Cortex of kidney (tissue), 1 donor: ENCODE measurements at places on chromosomes 5 and 9.

DNA sequence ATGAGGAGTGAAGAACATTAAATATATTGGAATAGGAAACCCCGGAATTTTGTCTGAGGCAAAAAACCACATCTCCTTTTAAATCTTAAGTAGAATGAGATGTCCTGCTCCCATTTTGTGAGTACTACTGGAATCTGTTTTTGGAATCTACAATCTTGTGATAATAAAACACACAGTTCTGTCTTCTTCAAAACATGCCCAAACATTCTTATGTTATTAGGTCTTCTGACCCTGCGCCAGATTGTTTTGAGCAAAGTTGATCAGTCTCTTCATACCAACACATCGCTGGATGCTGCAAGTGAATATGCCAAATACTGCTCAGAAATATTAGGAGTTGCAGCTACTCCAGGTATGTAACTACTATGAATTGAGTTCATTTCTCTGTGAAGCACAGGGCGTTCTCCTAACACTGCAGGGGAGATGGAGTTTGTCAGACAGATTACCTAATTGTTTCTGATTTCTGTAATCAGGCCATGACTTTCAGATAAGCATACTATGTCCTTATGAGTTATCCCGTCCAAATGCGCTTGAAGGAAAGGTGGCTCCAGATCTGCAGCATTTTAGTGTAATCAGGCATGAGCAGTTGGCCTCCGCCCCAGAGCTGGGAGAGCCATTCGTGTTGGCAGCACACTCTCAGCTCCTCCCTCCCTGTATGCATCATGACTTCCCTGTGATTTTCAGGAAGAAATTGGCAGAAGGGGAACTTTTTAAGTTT is 88.0 kb downstream of the NLN start:
- DNase-seq: no peak

DNA sequence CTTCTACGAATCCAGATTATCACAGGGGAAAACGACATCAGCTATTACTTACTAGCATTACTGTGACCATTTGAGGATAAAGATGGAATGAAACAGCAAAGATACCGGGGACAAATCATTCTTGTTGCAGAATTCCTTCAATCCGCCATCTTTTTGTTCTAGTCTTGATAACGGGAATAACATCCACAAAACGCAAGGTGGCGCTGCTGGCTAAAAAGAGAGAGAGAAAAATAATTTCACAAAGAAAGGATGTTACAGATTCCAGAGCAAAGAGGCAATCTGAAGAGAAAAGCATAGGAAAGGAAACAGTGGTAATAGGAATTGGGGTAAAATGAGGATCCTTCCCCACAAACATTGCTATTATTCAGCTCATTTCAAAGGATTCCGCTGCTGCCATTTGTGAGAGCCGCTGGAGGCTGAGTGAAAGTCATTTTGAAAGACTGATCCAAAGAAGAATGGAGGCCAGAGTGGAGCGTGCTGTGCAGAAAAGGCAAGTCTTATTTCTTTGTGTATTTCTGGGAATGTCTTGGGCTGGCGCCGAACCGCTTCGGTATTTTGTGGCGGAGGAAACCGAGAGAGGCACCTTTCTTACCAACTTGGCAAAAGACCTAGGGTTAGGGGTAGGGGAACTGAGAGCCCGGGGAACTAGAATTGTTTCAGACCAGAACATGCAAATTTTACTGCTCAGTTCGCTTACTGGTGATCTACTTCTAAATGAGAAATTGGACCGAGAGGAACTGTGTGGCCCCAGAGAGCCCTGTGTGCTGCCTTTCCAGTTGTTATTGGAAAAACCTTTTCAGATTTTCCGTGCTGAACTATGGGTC is at the start of gene PCDHB7:
TSS of gene PCDHB7 (plus strand) at position 264 of the 824 bp plus-strand sequence. CDS start at position 456, 192 bp downstream.
- no peak for DNase-seq

DNA sequence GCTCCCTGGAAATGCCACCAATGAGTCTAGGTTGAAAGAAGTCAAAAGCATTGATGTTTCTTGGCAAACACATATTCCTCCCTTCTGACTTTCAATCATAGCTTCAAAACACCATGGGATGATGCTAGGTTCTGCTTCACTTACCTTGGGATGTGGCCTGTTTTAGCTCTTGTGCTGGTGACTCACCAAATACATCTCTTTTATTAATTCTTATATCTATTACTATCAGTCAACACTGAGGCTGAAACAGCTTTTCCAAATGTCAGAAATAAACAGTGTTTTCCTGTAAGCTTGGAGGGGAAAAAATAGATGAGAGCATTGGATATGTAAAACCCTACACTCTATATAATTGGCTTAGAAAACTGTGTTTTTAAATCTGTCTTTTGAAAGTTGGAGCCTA is 245.4 kb upstream of the NREP start:
- no peak for DNase-seq

DNA sequence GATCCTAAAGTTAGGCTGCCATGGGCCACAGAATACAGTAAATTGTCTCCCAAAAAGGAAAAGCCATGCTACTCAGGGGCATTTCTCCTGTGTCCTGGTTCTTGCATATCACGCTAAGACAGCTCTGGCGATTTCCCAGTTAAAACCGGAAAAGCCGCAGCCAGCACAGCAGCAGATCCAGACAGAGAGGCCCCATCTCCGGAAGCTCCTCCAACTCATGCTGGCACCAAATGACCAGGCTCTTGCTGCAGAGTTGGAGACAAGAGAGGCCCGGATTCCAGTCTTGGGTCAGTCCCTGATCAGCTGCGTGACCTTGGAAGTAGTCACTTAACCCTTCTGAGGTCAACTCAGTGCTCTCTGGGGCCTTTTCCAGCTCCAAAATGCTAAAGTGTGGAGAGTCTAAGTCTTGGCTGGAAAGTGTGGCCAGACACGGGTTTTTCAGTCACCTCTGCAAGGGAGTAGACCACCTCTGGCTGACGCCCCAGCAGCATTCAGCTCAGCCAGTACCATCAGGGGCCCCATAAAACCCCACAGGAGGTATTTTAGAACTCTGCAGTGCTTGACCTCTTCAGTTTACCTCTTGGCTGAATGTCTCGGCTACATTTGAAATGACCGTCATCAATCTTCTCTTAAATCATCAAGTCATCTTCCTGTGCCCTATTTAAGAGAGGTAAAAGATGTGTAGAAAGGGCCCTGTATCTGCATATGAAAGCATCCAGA is 16.2 kb downstream of the GDNF start:
- DNase-seq: no peak

- DNase-seq: no peak
Observed at GRCh38 chr5:88090506-88090905, 178.1 kb downstream of the TMEM161B start.

DNA sequence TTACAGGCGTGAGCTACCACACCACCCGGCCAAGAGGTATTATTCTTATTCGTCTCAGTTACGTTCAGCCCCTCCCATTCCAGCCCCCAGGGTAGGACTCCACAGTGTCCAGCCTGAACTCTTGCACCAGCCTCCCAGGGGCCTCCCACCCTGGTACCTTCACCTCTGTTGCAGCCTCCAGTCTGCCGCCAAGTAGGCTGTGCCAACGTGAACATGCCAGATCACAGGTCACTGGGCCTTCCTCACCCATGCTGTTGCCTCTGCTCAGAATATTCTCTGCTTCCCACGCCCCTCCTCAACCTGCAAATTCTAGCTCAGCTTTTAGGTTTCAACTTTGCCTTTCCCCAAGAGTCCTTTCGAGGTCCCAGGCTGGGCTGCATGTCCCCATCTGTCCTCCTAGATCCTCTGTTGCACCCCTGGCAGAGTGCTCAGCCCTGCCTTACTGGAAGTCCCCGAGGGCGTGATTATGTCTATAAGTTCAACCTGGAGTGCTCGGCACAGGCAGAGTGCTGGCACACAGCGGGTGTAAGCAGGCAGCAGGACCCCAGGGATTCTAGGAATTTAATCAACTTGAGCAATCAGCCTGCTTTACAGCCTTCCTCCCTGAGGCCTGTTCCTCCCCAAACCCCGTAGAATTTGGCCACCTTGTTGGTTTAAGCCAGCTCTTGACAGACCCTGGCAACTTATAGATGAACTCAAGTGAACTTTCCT is 13.1 kb upstream of the STXBP1 start:
- DNase-seq: no peak

DNA sequence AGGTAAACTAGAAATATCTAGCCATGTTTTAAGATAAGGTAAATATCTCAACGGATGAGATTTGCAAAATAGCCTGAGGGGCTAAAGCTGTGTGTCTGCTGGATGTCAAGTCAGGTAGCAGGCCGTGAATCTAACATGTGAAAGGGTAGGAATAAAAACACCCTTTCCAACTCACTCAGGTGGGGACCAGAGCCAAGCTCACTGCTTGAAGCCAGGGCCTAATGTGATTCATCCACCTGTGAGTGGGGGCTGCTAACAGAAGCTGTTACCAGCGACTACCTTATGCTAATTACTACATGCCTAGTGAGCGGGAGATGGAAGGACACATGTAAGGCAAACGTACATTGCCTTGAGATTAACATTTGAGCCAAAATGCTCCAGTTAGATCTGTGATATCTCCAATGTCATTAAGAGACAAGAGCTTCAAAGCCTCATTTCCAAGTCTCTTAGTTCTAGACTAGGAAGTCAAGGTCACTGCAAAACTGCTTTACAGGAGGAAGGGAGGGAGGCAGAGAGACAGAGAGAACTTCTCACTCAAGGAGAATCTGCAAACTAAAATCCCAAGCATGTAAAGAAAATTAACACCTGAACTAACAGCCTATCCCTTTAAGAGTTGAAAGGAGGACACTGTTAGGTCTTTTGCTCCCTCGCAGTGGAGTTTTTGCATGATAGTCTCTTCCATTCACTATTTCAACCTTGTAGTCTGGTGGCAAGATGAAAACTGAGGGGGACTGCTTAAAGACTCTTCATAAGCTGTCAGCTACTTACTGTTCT is 141.6 kb upstream of the RPS23 start:
- no peak for DNase-seq

- DNase-seq: no peak
Observed at GRCh38 chr9:121815546-121816448, 164.4 kb downstream of the DAB2IP start.

GRCh38 chr9:30732060-30732459 is 1652.4 kb upstream of the ACO1 start:
- DNase-seq: no peak

- DNase-seq: no peak
Observed at GRCh38 chr5:176647843-176648473, 674 bp downstream of the TSPAN17 start.

GRCh38 chr5:89302102-89302891 is 419.3 kb upstream of the MEF2C start:
- DNase-seq: no peak

DNA sequence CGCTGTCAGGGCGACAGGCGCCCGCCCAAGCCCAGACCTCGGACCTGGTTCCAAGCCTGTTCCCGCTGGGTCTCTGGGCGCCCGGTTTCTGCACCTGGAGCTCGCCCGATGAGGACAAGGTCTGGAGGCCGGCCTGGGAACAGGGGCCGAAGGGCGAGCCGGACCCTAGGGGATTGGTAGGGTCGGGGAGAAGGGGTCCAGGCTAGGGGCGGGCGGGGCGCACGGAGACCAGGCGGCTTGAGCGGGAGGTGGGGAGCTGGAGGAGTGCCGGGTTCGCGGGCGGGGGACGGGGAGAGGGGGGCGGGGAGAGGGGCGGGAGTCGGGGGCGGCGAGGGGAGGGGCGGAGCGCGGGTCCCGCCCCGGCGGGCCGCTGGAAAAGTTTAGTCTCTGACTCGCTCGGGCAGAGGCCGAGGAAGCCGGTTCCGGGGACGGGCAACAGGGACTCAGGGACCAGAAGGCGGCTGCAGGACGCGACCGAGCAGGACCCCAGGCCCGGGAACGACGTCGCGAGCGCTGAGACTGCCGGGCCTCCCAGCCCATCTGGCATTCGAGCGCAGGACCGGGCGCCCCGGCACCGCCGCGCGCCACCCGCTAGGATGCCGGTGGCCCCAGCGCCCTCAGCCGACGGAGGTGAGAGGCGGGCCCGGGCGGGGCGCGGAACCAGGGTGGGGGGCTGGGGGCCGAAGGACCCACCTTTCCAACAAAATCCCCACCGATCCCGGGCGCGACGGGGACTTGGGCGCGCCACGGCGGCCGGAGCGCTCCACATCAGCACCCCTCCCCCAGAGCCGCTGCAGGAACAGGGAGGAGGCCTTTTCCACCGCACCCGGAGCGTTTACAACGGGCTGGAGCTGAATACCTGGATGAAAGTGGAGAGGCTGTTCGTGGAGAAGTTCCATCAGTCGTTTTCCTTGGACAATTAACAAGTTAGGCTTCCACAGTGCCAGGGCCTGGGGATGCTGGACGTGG is at the start of gene S1PR3:
TSS of gene S1PR3 (plus strand) at position 403 of the 969 bp plus-strand sequence. CDS start 9,733 bp downstream, outside the sequence.
- DNase-seq: no peak

- DNase-seq: no peak
Observed at GRCh38 chr5:88861231-88861630, 21.8 kb downstream of the MEF2C start.

DNA sequence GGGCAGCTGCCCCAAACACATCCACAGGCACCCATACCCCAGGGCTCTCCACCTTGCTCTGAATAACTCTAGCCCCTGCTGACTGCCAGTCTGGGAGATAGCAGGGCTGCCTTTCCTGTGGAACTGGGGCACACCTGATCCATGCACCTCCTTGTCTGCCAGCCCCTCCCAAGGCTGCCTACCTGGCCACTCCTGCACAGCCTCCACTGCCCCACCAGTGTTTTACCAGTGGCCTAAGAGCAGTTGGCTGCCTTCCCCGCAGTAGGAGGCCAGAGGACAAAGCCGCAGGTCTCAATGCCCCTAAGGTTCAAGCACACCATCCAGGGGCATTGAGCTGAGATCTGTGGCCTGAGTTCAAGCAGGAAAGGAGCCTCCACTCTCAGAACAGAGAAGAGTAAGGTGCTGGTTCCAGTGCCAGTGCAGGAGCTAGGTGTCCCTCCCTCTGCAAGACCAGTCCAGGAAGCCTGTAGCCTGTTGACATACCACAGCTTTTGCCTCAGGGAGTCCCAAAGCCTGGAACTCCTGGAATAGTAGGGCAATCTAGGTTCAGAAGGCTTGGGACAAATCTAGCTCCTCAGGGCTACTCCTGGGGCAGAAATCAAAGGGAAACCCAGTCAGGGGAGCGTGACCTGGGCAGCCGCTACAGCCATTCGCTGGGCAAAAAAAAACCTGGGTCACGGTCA is 514.5 kb upstream of the PTGER4 start:
- no peak for DNase-seq

DNA sequence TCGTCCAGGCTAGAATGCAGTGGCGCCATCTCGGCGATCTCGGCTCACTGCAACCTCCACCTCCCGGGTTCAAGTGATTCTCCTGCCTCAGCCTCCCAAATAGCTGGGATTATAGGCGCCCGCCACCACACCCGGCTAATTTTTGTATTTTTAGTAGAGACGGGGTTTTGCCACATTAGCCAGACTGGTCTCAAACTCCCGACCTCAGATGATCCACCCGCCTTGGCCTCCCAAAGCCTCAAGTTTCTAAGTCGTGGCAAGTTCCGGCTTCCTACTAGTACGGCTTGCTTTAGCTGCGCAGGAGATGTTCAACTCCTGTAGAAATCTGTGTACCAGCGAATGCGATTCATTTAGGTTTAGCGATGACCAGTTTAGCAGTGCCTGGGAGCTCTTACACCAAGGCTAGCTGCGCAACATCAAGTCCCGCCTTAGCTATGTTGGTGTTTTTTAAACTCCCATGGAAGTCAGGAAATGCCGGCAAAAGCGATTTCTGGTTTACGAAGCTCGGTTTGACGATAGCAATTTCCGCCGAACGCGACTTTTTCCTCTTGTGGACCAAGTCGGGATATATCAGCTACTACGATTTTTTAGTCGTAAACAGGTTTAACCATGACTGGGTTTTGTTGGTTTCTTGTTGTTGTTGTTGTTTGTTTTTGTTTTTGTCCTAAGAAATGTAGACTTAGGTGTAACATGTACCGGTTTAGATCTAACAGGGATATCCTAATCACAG is 46.4 kb downstream of the ANXA2R start:
- DNase-seq: no peak

GRCh38 chr9:133572821-133573361 is 36.3 kb downstream of the FAM163B start:
- no peak for DNase-seq
